ENCODE measurements at places on chromosomes 6 and 20.
A peak's percentile ranks its signal among the peaks of the same experiment; 100 is the strongest.

DNA sequence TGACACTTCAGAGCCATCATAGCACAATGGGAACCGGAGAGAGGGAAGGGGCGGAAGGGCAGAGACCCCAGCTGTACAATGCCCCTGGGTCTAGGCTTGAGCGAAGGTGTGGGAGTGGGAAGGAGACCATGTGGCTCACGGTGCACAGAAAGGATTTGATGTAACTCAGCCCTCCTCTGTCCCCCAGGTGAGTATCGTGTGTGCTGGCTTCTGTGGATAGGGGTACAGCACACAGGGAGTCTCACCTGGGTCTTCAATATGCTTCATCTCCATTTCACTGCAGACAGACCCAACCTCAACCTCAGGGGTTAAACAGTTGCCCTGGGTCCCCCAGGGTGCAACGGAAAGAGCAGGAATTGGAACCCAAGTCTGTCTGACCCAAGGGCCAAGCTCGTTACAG is 122.2 kb downstream of the CDH26 start:
- H3K27me3 ChIP-seq: peaks cover 38% of the 10 kb centered on the region
- H3K36me3 ChIP-seq: no peaks in the 10 kb centered on the region
- H3K27ac ChIP-seq: no peak overlapping the region
- no peak overlapping the region for H3K4me3 ChIP-seq

GRCh38 chr6:71124340-71124739 is 164.3 kb upstream of the OGFRL1 start:
- H3K27ac ChIP-seq: peak overlapping the region; percentile 87
- no peaks in the 10 kb centered on the region for H3K27me3 ChIP-seq
- H3K4me3 ChIP-seq: no peak overlapping the region

DNA sequence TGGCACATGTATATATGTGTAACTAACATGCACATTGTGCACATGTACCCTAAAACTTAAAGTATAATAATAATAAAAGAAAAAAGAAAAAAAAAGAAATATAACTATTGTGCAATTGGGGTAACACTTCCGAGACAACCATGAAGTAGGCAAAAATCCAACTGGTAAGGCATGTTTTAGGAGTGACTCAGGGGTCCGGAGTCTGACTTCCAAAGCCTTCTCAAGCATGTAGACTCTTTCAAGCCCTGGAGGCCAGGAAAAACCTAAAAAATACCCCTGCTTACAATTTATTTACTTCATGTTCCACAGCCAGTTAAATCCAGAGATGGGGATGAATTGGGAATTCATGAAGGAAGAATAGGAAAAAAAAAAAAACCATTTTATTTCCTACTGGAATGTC is 161.3 kb upstream of the PHACTR1 start:
- H3K36me3 ChIP-seq: no peaks in the 10 kb centered on the region
- H3K27ac ChIP-seq: no peak overlapping the region
- H3K4me1 ChIP-seq: no peaks in the 10 kb centered on the region
- no peak overlapping the region for H3K4me3 ChIP-seq

- H3K36me3 ChIP-seq: no peaks in the 10 kb centered on the region
- H3K27me3 ChIP-seq: no peaks in the 10 kb centered on the region
- peak; percentile 57 for DNase-seq
- no peaks in the 10 kb centered on the region for H3K4me1 ChIP-seq
These were observed 9.6 kb upstream of the SLC2A10 start for GRCh38 chr20:46699651-46700359.

GRCh38 chr20:23161244-23161891 is 75.2 kb upstream of the CD93 start:
- H3K27ac ChIP-seq: no peak overlapping the region
- H3K36me3 ChIP-seq: no peaks in the 10 kb centered on the region
- H3K27me3 ChIP-seq: no peaks in the 10 kb centered on the region
- no peak overlapping the region for H3K4me3 ChIP-seq
- DNase-seq: no peak
